ENCODE measurements at places on chromosomes 1 and 21.
A peak's percentile ranks its signal among the peaks of the same experiment; 100 is the strongest.

DNA sequence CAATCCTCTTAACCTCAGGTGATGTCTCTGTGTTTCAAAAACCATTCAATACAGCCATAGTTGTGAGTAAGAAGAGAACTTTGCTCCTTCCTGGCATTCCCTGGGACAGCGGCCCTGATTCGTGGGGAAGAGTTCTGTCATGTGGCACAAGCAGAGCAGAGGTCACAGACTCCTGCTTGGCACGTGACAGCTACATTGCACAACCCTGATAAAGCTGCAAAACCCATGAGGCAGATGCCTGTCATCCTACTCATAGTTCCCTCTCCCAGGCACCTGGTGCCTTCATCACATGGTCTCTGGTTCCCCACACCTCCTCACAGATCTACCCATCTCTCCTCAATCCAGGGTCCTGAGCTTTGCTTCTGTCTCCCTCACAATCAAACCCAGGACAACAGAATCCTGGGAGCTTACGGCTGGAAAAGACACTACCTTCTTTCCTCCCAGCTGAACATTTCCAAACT lies 70.8 kb downstream of the PLPP3 start:
- peaks cover 12% of the 10 kb centered on the region for H3K4me1 ChIP-seq
- H3K36me3 ChIP-seq = peaks cover 5% of the 10 kb centered on the region
- H3K4me3 ChIP-seq = no peak overlapping the region
- peak; percentile 50 for DNase-seq

GRCh38 chr1:210908791-210909190 lies 225.2 kb downstream of the KCNH1 start:
- H3K4me3 ChIP-seq = no peak overlapping the region
- no peak overlapping the region for H3K27ac ChIP-seq
- no peak for DNase-seq

- H3K36me3 ChIP-seq = no peaks in the 10 kb centered on the region
- H3K27me3 ChIP-seq = peaks cover 55% of the 10 kb centered on the region
- no peak overlapping the region for H3K4me3 ChIP-seq
- no peak for DNase-seq
- no peaks in the 10 kb centered on the region for H3K4me1 ChIP-seq
Measured at GRCh38 chr1:65832296-65832695, 39.6 kb downstream of the PDE4B start.

GRCh38 chr21:36135391-36136102 lies 668 bp downstream of the CBR3 start:
- H3K4me1 ChIP-seq = no peaks in the 10 kb centered on the region
- DNase-seq = peak; percentile 81
- H3K27ac ChIP-seq = no peak overlapping the region
- no peaks in the 10 kb centered on the region for H3K36me3 ChIP-seq

- H3K36me3 ChIP-seq = peaks cover 27% of the 10 kb centered on the region
- H3K27ac ChIP-seq = peak overlapping the region; percentile 78
- DNase-seq = no peak
- H3K4me1 ChIP-seq = peaks cover 35% of the 10 kb centered on the region
- peak overlapping the region; percentile 94 for H3K4me3 ChIP-seq
- no peaks in the 10 kb centered on the region for H3K27me3 ChIP-seq
Measured at GRCh38 chr1:116374353-116375147, 1.5 kb downstream of the ATP1A1 start.

- H3K4me3 ChIP-seq = no peak overlapping the region
- peaks cover 5% of the 10 kb centered on the region for H3K36me3 ChIP-seq
- peaks cover under 1% of the 10 kb centered on the region for H3K4me1 ChIP-seq
- no peak for DNase-seq
Measured at GRCh38 chr1:1355416-1355815, 2.9 kb downstream of the MXRA8 start.

DNA sequence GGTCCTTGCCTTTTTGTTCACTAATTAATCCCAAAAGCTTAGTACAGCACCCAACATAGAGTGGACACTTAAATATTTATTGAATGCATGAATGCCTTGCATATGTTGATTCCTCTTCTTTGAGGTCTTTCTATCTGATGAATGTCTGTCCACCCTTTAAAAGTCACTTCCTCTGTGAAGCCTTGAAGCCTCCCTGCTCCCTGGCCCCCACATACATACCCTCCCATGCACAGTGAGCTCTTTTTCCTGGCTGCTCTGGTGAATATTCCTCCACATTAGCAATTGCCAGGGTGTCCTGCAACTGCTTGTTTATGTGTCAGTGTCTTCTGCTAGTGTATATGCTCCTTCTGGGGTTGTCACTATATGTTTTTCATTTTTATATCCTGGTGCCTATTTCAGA lies 8.2 kb upstream of the FAM78B start:
- no peak overlapping the region for H3K27ac ChIP-seq
- H3K4me1 ChIP-seq = no peaks in the 10 kb centered on the region
- DNase-seq = no peak
- H3K36me3 ChIP-seq = no peaks in the 10 kb centered on the region
- no peaks in the 10 kb centered on the region for H3K27me3 ChIP-seq
- no peak overlapping the region for H3K4me3 ChIP-seq

DNA sequence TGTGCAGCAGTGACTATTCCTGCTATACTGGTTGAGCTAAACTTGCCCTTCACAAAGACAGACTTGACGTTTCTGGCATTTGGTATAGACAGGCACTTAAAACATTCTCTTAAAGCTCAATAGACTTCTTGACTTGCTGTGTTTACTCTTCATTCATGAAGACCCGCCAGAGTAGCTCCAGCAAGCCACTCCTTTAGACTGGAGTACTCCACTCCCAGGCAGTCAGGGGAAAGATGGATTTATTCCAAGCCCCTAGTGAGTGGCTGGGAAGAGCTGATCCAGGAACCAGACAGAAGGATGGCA lies 70.7 kb downstream of the EVA1C start:
- no peak overlapping the region for H3K4me3 ChIP-seq
- no peaks in the 10 kb centered on the region for H3K27me3 ChIP-seq
- H3K27ac ChIP-seq = no peak overlapping the region
- no peaks in the 10 kb centered on the region for H3K4me1 ChIP-seq
- H3K36me3 ChIP-seq = peaks cover 29% of the 10 kb centered on the region

DNA sequence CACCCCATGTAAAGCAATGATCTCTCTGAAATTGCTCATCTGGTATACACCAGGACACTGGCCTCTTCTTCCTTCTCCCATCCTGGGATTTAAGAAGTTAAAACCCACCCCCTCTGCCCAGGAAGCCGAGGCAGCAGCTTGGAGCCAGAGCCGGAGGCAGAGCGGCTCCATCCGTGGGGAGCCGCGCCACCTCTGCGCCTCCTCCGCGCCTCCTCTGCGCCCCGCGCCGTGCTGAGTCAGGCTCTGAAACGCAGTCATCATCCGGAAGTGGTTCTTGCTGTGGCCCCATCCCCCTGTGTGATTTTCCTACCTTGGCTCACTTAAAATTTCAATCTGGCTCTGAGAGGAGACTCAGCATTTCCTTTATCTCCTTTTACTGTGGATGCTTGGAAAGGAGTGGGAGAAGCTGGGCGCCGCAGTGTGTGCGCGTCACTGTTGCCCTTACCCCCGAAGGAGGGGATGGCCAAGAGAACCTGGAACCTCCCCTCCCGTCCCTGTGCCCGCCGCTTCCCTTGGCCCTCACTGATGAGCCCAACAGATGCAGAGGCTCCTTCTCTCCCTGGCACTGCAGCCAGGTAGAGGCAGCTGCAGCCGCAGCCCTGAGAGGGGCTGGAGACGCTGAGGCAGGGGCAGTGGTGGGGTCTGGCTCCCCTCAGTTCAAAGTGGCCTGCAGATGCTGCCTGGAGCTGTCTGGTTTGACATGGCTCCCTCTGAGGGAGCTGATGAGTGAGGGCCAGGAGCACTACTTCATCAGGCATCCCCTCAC lies 15.3 kb upstream of the NPHP4 start:
- H3K36me3 ChIP-seq = no peaks in the 10 kb centered on the region
- no peak for DNase-seq
- H3K27me3 ChIP-seq = no peaks in the 10 kb centered on the region
- no peak overlapping the region for H3K4me3 ChIP-seq
- H3K4me1 ChIP-seq = no peaks in the 10 kb centered on the region
- H3K27ac ChIP-seq = no peak overlapping the region

DNA sequence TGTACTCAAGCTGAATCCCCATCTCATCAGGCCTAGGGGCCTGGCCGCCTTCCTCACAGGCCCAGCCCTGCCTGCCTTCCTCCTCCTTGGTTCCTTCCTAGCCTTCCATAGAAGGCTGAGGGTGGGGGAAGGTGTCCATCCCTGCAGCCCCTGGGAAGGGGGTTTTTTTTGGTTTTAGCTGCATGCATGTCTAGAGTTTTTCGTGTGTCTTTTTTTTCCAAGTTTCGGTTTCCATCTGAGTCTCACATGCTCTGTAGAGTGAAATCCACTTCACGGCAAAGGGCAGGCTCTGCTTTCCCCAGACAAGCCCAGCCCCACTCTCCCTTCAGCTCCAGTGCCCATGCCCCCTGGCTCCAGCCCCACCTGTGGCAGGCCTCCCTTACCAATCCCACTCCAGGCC lies 32.1 kb downstream of the GRHL3 start:
- H3K4me1 ChIP-seq = peaks cover 14% of the 10 kb centered on the region
- peaks cover 12% of the 10 kb centered on the region for H3K36me3 ChIP-seq
- no peak overlapping the region for H3K27ac ChIP-seq
- no peaks in the 10 kb centered on the region for H3K27me3 ChIP-seq

DNA sequence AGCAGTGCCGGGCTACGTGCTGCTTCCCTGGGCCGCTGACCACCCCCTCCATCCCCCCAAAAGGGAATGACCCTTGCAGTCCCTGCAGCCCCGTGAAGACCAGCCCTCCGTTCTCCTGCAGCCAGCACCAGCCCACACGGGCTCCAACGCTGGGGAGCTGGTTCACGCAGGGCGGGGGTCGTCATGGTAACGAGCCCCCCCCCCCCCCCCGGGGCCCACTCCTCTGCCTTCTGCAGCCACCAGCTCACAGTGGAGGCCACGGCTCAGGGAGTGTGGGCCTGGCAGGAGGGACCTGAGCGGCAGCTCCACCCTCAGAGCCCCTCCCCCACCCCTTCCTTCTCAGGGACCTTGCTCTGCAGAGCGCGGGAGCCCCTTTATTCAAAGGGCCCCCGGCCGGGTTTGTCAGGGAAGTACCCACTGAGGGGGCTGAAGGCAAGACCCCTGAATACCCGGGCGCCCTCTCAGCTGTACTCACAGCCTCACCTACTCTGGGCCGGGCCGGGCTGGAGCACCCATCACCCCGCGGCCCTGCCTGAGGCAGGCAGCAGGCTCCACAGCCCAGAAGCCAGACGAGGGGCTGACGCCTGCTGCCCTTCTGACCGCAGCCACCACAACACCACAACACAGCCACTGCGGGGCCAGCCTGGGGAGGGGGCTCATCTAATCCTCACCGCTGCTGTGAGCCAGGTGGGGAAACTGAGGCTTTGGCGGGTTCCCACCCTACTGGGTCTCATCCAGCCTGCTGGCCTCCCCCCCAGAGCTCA lies 12.6 kb downstream of the MEGF6 start:
- H3K27ac ChIP-seq = no peak overlapping the region
- no peaks in the 10 kb centered on the region for H3K36me3 ChIP-seq
- no peak for DNase-seq
- no peaks in the 10 kb centered on the region for H3K27me3 ChIP-seq

DNA sequence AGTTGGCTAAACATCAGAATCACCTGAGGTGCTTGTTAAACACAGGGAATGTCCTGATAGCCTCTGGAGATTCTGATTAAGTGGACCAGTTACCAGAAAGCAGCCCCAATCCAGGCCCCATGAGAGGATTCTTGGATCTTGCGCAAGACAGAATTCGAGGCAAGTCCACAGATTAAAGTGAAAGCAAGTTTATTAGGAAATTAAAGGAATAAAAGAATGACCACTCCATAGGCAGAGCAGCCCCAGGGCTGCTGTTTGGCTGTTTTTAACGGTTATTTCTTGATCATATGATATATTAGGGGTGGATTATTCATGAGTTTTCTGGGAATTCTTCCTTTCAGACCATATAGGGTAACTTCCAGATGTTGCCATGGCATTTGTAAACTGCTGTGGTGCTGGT lies 176.2 kb downstream of the ROR1 start:
- H3K27me3 ChIP-seq = no peaks in the 10 kb centered on the region
- H3K27ac ChIP-seq = no peak overlapping the region
- peak; percentile 39 for DNase-seq
- H3K4me1 ChIP-seq = no peaks in the 10 kb centered on the region

DNA sequence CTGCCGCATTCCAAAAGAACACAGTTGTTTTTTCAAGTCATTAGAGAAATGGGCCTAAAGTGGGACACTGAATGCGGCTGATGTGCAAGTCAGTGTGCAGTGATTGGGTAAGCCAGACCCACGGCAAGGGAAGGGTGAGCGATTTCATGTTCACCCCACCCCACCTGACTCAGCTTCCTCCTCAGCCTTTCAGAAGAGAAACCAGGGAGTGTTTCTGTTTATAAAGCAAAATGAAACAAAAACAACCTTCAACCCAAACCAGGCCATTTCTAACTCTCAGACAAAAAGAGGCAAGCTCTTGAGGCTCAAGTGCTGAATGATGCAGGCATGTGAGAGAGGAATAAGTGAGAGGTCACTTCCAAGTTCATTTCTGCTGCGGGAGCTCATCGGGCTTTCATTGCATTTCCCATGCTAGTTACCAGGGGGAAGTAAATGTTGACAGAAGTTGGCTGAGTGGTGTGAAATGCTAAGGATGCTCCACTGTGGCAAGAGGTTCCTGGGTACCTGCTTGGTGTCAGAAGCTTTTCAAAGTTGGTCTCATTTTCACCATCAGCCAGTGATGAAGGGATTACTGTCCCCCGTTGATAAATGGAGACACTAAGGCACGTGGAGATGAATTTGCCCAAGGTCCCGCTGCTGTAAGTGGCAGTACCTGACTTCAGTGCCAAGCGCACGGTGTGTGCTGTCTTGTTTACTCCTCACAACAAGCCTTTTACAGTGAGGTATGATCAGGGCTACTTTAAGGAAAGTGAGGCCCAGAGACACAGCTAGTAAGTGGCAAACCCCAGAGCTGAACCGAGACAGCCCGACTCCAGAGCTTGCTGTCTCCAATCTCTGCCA lies 29.1 kb downstream of the STPG1 start:
- H3K4me3 ChIP-seq = no peak overlapping the region
- H3K27ac ChIP-seq = peak overlapping the region; percentile 84

DNA sequence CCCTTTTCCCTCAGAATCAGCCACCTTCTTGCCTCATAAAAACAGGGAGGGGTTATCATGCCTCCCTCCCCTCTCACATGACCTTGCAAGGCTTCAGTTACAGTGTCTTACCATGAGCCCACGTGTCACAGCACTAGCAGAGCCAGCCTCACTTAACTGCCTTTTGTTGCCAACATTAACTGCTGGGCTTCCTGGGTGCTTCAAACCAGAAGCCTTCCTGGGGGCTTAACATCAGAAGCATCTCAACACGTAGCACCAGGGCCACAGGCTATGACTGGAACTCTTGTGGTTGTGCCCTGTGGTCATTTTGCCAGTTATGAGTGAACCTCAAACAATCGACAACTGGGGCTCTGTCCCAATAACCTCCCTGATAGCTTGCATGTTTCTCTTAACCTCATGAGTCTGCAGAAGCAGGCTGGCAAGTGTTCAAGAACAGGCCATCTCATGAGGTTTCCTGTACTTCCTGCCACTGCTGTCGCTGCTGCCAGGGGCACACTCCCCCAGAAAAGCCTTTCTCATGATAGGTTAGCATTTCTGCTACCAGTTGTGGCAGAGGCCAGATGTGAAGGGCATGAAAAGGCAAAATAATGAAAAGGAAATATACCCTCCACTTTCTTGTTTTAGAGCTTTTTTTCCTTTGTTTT lies 132.2 kb downstream of the GLUL start:
- peak; percentile 69 for DNase-seq
- no peaks in the 10 kb centered on the region for H3K27me3 ChIP-seq
- H3K4me1 ChIP-seq = peaks cover 11% of the 10 kb centered on the region
- H3K4me3 ChIP-seq = no peak overlapping the region
- no peaks in the 10 kb centered on the region for H3K36me3 ChIP-seq
- peak overlapping the region; percentile 69 for H3K27ac ChIP-seq

- no peak overlapping the region for H3K4me3 ChIP-seq
- no peak overlapping the region for H3K27ac ChIP-seq
- H3K36me3 ChIP-seq = no peaks in the 10 kb centered on the region
- no peaks in the 10 kb centered on the region for H3K4me1 ChIP-seq
- peaks cover 30% of the 10 kb centered on the region for H3K27me3 ChIP-seq
Measured at GRCh38 chr1:157115429-157115838, 15.8 kb upstream of the ETV3L start.
